Endothelial cell of umbilical vein (primary cell): ENCODE measurements at places on chromosomes 12 and 14. TPM values are rescaled to one million over a fixed set of nuclear protein-coding genes. Genes with fewer than 3 reads are reported as not detected.

Gene KRT79
- not detected in 2 replicates for polyA plus RNA-seq

Gene MMP19
- 1.6 and 2.0 TPM in 2 replicates for polyA plus RNA-seq

Gene CLEC2A
- not detected in 2 replicates for polyA plus RNA-seq

GRCh38 chr12:132329720-132330548, 545 bp upstream of the GALNT9 start:
- no peak for DNase-seq

GRCh38 chr12:97426492-97427116, 36.0 kb upstream of the RMST start:
- DNase-seq, result no peak

DNA sequence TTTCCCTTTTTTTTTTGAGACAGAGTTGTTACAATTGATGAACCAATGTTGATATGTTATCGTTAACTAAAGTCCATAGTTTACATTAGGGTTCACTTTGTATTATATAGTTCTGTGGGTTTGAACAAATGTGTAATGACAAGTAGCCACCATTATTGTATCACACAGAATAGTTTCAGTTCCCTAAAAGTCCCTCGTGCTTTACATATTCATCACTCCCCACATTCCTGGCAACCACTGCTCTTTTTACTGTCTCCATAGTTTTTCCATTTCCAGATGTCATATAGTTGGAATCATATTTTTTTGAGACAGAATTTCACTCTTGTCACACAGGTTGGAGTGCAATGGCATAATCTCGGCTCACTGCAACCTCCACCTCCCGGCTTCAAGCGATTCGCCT, 12.5 kb downstream of the HSD17B6 start:
- DNase-seq, result no peak

DNA sequence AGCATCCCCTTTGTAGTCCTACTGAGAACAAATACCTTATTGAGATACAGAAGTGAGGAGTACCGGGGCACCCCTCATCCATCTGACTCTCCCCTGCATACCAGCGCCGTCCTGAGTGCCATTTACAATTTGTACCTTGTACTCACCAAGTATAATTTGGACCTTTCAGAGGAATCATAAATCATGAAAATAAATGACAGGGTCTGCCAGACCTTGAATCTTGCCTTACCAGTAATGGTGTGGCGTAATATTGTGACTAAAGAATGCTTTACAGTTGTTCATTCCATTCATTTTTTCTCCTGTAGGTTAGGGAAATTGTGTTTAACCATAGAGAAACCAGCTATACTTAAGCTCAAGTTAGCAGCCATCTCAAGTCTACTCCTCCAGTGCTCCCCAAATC, 243.7 kb upstream of the RGS6 start:
- DNase-seq, result no peak

DNA sequence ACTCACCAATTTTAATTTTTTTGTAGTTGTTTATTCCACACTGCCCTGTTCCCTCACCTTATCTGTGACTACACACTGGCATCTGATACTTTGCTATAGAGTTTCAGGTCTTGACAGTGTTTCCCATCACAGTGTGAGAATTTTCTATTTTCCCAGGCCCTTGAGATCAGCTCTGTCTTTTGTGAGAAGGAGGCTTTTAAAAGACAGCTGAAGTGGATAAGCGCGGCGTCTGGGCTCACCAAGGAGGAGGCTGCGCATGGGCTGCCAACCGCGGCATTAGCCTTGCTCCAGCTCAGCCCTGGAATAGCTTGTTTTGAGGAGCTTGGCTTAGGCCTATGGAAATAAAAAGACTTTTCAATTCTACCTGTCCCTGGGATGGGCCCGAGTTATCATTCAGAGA, 181.3 kb downstream of the RMST start:
- DNase-seq, result no peak

DNA sequence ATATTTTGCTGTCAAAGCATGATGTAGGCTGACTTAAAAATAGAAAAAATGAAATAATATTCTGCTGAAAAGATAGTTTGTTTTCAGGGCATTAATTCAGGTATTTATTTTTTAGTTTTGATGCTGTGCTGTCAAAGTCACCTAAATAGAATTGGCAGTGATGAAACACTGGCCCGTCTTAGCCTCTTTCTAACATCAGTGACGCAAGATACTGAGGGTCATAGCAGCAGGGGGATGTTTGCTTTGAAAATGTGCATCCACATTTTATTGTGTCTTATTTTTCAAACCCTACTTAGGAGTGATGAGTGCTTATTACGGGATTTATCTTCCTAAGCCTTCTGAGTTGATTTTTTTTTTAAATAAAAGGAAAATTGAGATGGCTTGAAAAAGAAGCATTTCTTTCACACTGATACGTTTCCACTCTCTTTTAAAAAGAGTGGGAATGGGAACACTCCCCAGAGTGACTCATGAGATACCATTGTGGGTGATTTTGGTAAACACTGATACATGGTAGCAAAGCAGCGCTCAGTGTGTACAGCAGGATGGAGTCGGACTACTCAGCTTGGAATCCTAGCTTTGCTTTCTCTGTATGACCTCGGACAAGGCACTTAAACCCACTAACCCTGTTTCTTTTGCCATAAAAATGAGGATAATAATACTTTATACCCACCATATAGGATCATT, 290.8 kb downstream of the ERC1 start:
- no peak for DNase-seq

- DNase-seq, result no peak
Measured at GRCh38 chr14:95040708-95041476, 116.4 kb downstream of the DICER1 start.
